ENCODE measurements at places on chromosomes 1 and 21. TPM values are rescaled to one million over a fixed set of nuclear protein-coding genes. Genes with fewer than 3 reads are reported as not detected.

- no peak for DNase-seq
These were observed 19.8 kb downstream of the SPOCD1 start for GRCh38 chr1:31795801-31796621.

DNA sequence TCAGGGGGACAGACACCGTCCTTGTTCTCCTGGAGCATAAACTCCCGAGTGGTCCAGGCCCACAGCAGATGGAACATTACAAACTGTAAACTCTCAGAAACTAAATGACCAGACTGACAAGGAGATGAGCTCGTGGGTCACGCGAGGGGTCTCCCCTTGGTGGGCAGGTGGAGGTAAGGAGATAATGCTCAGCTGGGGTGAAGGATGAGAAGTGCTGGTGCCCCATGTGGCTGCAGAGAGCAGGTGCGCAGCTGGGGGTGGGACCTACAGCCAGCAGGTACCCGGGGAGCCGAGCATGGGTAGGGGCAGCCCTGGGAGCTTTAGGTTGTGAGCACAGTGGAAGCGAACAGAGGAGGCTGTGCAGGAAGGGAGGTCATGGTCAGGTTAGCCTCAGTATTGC, 40.1 kb downstream of the AJAP1 start:
- DNase-seq, result no peak

DNA sequence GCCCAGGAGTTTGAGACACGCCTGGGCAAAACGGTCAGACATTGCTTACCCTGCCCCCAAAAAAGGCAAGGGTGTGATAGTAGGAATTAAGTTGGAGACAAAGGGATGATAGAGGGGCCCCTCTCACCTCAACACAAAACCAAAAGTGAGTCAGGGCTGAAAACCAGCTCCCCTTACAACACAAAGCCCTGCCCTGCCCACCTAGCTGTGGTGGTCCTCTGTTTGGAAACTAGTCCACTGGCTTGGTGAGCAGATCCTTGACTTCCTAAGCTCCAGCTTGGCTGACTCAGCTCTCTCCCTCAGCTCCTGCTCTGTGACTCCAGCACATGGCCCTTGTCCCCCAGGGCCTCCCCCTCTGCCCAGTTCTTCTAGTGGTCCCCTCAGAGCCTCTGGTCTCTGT, 603.8 kb downstream of the PTPRC start:
- peak; percentile 5 for DNase-seq

Gene SMPDL3B
- 17.0 TPM for polyA plus RNA-seq

Gene COL24A1
- 1.6 TPM for polyA plus RNA-seq

Data from large intestine (tissue), 12 donors.